ENCODE measurements at places on chromosomes 5 and 9.
A peak's percentile ranks its signal among the peaks of the same experiment; 100 is the strongest.

DNA sequence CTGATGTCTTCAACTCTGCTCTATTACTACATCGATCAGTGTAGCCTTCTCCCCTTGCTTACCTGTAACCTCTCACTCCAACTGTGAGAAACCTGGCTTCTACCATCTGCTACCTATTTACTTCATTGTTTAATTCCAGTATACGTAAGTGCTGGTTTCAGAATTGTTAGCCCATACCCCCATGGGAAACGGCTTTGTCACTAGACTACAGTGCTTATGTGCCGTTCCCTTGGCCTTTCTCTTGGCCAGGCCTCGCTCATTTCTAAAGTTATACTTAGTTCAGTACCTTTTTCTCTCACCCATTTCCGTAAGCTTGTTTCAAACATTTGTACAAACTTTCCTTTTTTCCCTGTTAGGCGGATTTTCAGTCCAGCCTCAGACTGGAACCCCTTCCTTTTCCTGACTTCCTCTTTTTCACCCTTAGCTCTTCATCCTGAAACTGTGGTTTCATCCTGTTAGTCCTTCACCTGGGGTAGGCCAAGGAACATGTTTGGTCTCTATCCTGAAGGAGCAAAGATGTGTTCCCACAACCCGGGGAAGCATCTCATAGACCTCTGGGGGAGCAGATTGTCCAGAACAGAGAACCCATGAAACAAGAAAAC is 21.7 kb downstream of the ALG2 start:
- no peak for DNase-seq

DNA sequence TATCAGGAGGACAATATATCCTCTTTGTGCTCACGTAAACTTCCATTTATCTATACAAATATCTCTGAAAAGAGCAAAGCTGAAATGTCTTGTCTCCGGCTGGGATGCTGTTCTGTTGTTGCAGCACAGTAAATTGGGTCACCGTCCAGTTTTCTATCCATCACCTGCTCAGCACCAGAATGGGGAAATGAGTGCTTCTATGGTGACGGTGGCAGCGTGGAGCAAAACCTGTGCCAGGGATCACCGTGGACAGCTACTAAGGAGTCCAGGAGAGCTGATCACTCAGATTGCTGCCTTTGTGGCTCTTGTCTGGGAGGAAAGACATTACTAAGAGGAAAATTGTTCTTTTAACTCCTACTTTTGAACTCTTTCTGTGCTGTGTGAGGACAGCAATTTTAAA is 531.6 kb downstream of the PSAT1 start:
- no peak for DNase-seq

DNA sequence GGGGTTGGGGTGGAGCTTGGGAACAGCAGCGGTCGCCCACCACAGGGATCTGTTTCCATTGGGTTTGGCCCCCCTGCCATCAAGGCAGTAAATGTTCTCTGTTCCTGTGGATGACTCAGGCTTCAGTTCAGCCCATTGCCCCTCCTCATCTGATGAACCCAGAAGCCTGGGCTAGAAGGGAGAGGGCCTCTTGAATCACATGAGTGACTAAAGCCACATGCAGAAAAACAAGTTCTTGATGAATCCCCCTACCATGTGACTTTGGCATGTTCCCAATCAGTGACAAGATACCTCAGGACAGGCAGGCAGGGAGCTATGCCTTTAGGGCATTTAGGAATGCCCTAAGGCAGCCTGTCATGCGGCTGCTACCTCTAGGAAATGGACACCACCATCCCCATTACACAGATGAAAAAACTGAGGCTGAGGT is 2.5 kb downstream of the SH3PXD2B start:
- DNase-seq, result peak; percentile 76

- DNase-seq, result no peak
Observed at GRCh38 chr5:152978141-152978835, 512.2 kb upstream of the GRIA1 start.
